ENCODE measurements at places on chromosomes 2 and 18.

DNA sequence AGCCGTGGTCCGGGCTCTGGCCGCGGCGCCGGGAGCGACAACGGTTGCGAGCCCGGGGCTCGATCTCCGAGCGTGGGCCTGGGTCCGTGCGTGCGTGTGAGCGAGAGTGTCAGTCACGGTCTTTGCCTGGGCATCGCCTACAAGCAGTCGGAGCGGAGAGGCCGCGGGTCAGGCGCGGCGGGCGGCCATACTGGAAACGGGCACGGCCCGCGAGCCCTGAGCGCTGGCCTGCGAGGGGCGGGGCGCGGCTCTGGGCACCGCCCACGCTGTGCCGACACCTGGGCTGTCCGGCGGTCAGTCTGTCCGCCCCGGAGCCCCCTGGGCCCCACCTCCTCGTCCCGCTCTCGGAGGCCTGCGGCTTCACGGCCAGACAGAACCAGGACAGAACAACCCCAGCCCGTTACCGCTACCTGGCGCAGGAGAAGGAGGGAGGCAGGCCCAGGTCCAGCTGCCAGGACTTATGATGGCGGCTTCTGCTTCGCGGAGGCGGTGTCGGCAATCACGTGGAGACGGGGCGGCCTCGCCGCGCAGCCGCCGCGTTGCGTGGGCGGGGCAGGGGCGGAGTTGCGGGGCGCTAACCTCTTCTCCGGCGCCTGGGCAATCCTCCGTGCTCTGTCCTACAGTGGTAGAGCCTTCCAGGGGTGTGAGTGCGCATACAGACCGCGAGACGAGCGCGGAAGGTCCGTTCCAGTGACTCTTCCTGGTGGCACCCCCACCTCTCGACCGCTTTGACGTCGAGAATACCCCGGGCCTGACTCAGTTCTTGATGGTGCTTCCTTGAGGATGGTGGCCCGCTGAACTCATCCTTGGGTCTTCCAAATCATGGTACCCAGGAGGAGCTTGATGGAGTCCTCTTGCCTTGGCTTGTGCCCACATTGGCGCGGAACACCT, at the start of gene TMEM131:
Gene TMEM131, minus strand, starts transcription at position 215 of the 891 bp plus-strand sequence. CDS start 286 bp downstream, outside the sequence.
- peak; percentile 96 for DNase-seq

- no peak for DNase-seq
These were observed 765.4 kb downstream of the MBD2 start for GRCh38 chr18:53458944-53459580.

GRCh38 chr2:238346544-238346943, 26.2 kb downstream of the TRAF3IP1 start:
- DNase-seq = peak; percentile 60

GRCh38 chr2:71064754-71065621, 3.5 kb upstream of the NAGK start:
- DNase-seq = peak; percentile 40

DNA sequence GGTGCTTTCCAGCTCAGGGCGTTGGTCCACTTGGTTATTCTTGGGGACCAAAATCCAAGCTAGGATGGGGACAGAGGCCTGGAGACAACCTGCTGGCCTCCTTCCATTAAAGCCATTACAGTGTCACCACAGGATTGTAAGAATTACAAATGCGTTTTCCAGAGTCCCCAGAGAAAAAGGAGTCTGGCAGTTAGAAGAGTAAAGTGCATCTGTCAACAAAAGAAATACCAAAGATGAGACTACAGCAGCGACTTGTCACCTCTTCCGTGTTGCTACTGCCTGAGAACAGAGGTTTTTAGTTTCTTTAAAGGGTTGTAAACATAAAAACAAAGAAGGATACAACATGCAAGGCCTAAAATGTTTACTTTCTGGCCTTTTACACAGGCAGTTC, 235.7 kb downstream of the AGAP1 start:
- DNase-seq = no peak

All from Karpas-422 (cell line).